ENCODE measurements at places on chromosomes 1 and 21. TPM values are rescaled to one million over a fixed set of nuclear protein-coding genes. Genes with fewer than 3 reads are reported as not detected.

Gene CCDC185
- total RNA-seq: not detected

- DNase-seq: no peak
Observed at GRCh38 chr1:71829346-71829745, 453.0 kb downstream of the NEGR1 start.

DNA sequence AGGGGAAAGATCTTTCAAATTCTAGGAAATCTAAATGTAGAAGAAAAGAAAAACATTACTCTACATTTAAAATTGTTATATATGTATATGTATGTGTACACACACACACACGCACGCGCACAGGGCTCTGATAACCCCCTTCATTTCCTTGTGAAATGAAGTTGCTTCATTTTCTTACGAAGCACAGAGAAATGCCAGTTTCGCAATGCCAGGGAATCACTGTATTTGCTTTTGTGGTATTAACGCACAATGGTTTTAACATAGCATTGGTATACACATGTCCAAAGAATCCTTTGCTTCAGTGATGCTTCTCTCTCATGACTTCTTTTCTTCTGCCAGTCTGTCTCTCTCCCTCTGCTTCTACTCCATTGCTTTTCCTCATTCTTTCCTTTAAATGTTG is 8.4 kb upstream of the DDAH1 start:
- DNase-seq: no peak

DNA sequence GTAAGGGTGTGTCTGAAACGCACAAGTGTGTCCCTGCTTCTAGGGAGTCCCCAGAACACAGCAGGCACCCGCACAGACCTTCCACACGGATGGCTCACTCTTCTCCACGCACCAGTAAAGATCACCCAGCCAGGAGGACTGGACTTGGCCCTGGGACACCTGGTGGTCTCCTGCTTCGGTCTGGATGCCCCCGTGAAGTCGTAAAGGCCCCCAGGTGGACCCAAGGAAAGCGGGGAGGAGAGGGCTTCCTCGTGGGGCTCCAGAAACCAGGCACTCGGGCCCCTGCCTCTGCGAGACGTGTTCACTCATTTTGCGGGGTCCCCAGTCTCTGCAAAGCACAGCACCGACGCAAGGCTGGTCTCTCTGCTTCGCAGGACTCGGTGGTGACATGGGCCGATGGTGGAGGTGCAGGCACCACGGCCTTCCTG is 20.2 kb upstream of the COL6A2 start:
- DNase-seq: no peak

Gene B3GALT2
- 1.3 TPM for total RNA-seq

Gene SHE
- 23.4 TPM for total RNA-seq

- no peak for DNase-seq
Observed at GRCh38 chr1:30780409-30780808, 22.8 kb upstream of the LAPTM5 start.

- no peak for DNase-seq
Observed at GRCh38 chr1:41850029-41850428, 68.7 kb downstream of the HIVEP3 start.

Gene LCE6A
- not detected for total RNA-seq

GRCh38 chr1:77313491-77313890 is 31.7 kb downstream of the AK5 start:
- DNase-seq: no peak

DNA sequence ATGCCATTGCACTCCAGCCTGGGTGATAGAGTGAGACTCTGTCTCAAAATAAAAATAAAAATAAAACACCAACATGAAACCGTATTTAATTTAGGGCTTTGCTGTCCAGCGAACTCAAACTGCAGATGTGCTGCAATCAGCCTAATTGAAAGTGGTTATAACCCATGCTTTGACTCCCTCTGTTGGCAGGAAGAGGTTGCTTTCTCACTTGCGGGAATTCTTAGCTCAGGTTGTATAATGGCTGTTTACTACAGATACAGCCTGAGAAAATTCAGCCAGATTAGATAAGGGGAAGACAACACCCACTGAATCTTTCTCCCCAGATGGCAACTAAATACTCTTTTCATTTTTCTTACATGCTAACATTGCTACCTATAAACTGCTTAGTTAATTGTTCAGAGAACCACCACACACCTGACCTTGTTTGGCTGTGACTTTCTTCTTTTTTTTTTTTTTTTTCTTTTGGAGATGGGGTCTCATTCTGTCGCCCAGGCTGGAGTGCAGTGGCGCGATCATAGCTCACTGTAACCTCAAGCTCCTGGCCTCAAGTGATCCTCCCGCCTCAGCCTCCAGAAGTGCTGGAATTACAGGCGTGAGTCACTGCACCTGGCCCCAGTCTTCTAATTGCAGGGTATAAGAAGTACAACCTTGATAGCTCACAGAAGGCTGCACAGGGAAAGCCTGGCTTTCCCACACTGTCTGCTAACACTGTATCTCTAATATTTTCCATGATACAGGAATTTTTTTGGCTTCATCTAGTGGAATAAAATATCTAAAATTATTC is 34.6 kb downstream of the DNTTIP2 start:
- no peak for DNase-seq

Gene ITLN2
- 6.4 TPM for total RNA-seq

Gene OR2L2
- not detected for total RNA-seq

DNA sequence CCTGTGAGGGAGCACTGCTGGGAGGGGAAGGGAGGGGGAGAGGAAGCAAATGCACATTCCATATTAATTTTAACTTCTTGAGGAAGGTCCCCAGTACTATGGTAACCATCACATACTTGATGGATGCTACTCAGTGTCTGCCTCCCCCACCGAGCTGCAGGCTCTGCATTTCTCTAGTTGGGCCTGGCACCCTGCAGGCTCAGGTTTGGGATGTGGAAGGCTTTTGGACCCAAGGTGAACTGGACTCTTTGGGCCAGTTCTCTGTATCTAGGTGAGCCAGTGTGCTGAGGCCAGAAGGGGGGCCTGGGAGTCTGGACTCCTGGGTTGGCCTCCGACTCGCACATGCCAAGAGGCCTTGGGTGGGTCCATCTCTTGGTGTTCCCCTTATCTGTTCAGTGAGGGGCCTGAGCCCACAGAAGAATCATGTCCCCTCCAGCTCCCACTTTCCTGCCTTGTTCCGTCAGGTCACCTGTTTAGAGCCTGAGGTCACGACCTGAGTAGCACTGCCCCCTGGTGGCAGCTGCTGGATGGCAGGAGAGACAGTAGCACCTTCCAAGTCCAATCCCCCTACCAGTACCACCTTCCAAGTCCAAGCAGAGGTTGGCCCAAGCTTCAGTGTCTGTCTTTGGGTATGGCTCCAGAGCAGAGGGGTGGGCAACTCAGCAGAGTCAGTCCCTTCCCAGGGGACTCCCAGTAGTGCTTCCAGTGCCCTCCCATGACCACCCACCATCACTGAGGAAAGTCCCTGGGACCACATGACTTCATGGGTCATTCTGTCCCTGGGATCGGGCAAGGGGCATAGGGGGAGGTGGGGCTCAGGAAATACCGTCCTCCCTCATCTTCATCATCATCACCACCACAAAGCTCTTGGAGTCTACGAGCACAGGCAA is 241.8 kb downstream of the TRABD2B start:
- no peak for DNase-seq

DNA sequence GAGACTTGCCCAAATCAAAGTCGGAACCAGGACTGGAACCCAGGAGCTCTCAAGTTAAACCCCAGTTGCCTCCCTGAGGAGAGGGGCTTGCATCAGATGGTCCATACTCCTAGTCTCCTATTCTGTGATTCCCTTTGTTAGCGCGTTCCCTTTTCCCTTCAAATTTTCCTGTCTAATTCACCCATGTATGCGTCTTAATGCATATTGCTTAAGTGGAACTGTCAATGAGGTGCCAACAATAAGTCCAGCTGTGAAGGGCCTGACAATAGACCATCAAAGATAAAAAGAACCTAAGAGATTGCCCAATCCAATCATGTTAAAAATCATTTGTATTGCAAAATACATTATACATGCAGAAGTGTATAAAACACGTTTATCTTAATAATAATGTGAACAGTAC is 634 bp upstream of the SPATA6 start:
- no peak for DNase-seq

- no peak for DNase-seq
Observed at GRCh38 chr1:90335558-90335957, 340.6 kb downstream of the ZNF326 start.

GRCh38 chr1:229572286-229572685 is 13.8 kb upstream of the ABCB10 start:
- no peak for DNase-seq

Gene KLHDC8A
- total RNA-seq: not detected

- no peak for DNase-seq
Observed at GRCh38 chr1:117436513-117436912, 69.3 kb downstream of the MAN1A2 start.

- DNase-seq: no peak
Observed at GRCh38 chr21:45377866-45378257, 27.1 kb upstream of the COL18A1 start.

- DNase-seq: no peak
Observed at GRCh38 chr1:201424146-201424545, 2.6 kb upstream of the TNNI1 start.

DNA sequence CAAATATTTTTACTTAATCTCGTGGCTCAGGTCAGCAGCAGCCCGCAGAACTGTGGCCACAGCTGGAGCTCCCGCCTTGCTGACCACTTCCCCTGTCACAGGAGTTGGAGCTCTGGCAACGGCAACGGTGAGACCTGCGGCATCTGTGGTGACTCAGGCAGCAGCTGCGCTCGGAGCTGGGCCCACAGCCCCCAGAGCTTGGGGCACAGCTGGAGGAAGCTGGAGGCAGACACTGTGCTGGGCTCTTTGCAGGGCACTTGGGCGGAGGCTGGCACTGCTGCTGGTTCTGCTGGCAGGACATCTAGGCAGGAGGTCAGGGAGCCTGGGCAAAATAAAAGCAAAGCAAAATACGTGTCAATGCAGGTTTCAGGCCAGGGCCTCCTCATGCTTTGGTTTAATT is at the start of gene LCE3A:
Gene LCE3A, minus strand, starts transcription at position 301 of the 400 bp plus-strand sequence. Its CDS starts 0 bp downstream, at position 301.
- DNase-seq: no peak

- DNase-seq: no peak
Observed at GRCh38 chr1:15206418-15207030, 40.5 kb upstream of the FHAD1 start.

- DNase-seq: no peak
Observed at GRCh38 chr1:245108246-245108645, 46.5 kb upstream of the KIF26B start.

Gene KCNQ4
- total RNA-seq: 0.79 TPM

DNA sequence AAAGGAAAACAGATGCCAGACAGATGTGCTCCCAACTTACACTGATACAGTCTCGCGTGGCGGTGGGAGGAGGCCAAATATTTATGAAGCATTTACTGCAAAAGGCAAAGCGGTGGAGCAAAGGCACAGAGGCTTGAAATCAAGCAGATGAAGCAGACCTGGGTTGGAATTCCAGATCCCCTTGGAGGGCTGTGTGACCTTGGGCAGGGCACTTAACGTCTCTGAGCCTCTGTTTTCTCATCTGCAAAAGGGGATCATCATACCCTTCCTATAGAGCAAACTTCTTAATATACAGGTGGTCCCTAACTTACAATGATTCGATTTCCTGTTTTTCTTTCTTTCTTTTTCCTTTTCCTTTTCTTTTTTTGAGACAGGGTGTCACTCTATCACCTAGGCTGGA is 54.1 kb downstream of the IGSF21 start:
- no peak for DNase-seq

DNA sequence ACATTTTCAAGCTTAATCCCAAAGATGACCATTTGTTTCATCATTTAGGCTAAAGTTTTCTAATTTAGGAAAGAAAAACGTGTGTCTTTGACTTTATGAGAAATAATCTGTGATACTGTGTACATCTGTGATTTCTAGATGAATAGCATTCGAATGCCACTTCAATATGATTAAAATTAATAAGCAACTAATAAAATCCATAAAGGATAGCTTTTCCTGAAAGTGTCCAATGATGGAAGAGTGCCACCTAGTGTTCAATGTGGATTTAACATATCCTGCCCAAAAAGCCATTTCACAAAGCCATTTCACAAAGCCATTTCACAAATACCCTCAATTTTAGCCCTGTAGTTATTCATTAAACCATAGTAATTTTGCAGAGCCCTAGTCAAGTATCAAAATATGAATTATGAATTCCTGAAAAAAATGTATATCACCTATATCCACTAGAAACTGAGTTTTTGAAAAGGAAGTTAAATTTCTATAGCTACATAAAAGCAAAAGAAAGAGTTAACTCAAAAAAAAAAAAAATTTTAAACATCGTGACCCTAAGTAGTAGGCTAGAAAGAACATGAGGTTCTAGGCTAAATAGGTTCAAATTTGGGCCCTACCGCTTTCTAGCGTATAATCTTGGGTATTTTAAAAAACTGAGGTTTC is 19.1 kb downstream of the NME7 start:
- no peak for DNase-seq

DNA sequence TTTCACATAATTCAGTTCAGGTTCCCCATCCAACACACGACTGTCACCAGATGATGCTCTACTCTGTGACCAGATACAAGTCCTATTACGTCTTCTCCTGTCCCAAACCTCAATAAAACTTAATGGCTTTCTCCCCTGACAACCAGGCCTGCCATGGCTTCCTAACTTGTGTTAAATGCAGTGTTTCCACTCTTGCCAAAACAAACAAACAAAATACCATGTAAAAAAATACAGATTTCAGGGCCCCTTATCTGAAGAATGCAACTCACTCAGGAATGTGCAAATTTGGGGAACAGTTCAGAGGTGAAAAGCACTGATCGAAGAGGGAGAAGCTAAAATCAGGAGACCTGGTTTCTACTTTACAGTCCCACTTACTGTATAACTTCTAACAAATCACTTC is 863 bp upstream of the NUF2 start:
- DNase-seq: no peak

GRCh38 chr1:226541231-226541630 is 7.3 kb upstream of the STUM start:
- DNase-seq: no peak

GRCh38 chr1:69585666-69586065 is 17.9 kb downstream of the LRRC7 start:
- no peak for DNase-seq

Gene FAM3B
- total RNA-seq: 0.72 TPM

DNA sequence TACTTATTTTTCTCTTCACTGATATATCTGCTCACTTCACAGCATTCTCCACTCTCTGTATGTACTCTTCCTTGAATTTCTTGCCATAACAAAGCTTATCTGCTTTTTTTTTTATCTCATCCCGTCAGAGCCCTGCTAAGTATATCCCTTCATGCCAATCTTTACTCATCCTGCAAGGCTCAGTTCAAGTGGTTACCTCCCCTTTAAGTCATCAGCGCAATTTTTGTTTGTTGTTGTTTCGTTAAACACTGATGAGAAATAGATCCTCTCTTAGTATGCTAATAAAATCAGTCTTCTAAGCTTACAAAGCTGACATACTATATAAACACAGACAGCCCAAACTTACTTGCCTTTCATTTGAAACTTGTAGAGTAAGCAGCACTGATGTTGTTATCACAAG is 17.8 kb downstream of the COL24A1 start:
- DNase-seq: no peak

DNA sequence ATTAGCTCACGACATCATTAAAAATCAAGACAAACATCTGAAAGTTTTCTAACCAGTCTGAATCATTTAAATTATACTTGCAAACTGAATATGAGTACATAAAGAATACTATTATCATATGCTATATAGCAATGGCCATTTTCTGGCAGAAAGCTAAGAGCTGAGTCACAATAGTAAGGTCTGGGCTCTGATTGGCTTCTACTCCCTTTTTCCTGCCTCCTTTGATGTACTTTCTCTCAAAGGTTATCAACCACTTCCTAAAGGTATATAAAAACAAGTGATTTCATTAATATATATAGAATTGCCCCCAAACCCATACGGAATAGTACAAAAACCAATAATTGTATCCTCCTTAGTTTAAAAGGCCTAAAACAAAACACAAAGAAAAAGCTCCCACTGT is 7.0 kb downstream of the KCNA3 start:
- no peak for DNase-seq

GRCh38 chr1:66739401-66740157 is 12.7 kb upstream of the DYNLT5 start:
- no peak for DNase-seq
